ENCODE measurements at places on chromosomes 1 and 21. TPM values are rescaled to one million over a fixed set of nuclear protein-coding genes. Genes with fewer than 3 reads are reported as not detected.

The TNFRSF9 gene
- total RNA-seq = 0.13 TPM

The KPNA6 gene
- total RNA-seq = 56.4 TPM

The MARK1 gene
- total RNA-seq = 8.7 TPM

DNA sequence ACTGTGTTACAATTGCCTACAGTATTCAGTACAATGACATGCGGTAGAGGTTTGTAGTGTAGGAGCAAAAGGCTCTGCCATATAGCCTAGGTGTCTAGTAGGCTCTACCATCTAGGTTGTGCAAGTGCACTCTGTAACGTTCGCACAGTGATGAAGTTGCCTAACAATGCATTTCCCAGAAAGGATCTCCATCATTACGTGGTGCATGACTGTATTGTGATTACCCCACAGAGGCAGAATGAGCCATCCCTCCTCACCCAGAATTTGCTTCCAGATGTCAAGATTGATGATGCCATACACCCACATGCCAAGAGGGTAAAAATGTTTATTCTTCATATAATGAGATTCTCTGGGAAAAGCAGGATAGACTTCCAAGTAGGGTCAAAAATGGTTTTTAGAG lies 199.3 kb upstream of the CTTNBP2NL start:
- DNase-seq = no peak

DNA sequence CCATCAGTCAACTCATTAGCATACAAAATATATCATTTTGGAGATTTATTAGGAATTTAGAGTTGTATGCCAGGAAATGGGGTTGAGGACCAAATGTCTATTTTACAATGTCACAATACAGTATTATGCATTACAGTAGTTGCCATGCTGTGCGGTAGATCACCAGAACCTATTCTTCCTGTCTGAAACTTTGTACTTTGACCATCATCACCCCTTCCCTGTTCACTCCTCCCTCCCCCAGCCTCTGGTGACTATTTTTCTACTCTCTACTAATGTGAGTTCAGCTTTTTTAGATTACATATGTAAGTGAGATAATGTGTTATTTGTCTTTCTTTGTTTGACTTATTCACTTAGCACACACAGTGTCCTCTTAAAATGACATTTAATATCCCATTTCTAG lies 50.8 kb downstream of the PTBP2 start:
- DNase-seq = no peak

DNA sequence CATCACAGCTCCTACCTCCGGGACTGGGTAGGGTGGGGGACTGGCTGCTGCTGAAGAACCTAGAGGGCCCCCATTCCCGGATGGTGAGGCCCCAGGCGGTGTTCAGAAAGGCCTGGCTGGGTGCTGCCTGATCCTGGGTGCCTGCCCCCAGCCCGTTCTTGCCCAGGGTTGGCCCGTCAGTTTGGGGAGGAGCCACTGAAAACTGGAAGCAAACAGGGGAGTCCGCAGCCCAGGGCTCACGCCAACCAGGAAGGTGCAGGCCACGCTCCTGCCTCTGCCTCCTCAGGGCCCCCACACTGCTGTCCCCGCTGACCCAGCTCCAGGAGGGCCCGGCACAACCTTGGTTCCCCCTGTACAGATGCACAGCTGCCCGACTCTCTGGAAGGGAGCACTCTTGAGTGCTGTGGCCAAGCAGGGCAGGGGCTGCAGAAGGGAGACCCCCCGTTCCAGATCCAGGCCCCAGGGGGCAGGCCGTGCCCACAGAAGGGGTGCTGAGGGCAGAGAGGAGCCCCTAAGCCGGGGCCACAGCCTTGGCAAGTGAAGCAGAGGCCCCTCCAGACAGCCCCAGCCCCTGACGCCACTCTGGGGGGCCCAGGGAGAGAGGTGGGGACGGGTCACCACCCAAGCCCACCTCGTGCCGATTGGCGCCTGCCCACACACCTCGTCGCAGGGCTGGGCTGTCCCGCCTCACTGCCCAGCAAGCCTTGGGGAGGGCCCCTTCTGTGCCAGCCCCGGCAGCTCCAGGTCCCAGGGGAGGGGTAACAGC lies 5.5 kb downstream of the C1QTNF12 start:
- no peak for DNase-seq

GRCh38 chr1:21292984-21293536 lies 2.8 kb upstream of the ECE1 start:
- no peak for DNase-seq

DNA sequence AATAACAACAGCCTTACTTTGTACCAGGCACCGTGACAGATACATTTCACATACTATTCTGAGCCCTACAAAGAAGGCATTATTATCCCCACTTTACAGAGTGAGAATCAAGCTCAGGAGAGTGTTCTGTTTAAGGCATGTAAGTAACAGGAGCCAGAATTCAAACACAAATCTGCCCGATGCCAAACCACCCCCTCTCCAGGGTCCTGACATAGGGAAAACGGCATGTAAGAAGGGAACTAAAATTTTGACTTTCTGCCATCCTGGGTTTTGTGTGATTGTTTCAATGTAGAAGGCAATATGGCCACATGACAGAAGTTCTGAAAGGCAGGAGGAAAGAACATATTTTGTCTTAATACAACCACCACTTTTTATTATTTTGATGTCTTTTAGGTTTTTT lies 5.5 kb downstream of the FUCA1 start:
- no peak for DNase-seq

Measured in SJCRH30 (cell line).